ENCODE measurements at places on chromosomes 5 and 9.

GRCh38 chr9:7097785-7098752 lies 340.3 kb downstream of the KDM4C start:
- DNase-seq = no peak

DNA sequence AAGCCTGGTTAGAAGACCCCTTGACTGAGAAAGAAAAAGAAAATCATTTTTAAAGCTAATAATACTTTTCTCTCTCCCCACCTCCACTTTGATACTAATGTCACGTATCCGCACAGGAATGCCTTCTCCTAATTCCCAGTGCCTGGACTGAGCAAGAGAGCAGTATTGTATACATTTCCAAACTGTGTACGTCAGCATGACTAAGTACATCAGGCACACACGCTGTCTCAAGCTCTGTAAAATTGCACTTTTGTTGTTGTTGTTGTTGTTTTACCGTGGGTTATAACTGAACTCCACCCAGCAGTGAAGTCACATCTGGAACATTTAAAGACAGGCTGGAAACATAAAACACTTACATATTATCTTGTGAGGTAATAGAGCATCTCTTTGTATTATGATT lies 407.6 kb downstream of the DNAH5 start:
- DNase-seq = no peak

GRCh38 chr9:22165144-22165543 lies 156.0 kb upstream of the CDKN2B start:
- peak; percentile 68 for DNase-seq

DNA sequence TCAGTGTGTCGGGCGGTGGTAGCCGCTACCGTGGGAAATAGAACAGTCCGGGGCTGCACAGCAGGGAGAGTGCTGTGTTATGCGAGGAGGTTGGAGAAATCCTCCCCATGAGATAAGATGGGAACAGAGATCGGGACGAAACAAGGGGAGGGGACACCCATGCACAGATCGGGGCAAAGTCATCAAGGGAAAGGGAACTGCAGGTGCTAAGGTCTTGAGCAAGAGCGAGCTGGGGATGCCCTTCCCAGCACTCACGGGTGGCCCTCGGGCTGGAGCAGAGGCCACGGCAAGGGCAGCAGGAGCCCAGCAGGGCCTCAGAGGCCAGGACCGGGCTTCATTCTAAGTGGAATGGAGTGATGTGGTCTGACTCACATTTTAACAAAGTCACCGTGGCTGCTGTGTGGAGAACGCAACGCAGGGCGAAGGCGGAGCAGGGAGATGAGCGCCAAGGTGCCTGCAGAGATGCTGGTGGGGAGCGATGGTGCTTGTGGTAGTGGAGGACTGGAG lies 7.7 kb downstream of the IL13 start:
- DNase-seq = no peak

DNA sequence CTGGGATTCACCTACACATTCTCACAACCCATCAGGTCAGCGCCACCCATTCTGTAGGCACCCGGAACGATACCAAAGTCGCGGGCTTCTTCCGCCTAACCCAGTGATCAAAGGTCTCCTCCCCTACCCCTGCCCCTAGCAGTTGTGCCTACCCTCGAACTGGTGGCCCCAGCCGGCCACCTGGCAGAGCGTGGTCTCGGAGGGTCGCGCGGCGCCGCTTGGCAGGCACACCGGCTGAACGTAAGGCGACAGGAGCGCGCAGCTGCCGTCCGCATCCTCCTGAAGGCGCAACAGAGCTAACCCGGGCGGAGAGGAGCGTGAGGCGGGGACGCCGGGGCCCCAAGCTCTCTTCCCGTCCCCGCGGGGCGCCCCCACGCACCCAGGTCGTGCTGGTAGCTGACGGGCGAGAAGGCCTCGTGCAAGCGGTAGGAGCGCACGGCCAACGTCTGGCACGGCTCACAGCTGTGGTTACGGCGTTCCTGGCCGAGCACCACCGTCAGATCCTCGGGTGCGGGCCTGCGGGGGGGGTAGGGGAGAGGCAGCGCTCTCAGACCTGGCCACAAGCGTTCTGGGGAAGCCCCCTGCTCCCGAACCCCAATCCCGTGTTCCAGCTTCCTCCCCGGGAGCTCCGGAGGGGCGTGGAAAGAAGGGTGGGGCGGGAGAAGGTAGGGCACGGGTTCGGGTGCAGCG lies 2.8 kb upstream of the PFN3 start:
- peak; percentile 65 for DNase-seq

- DNase-seq = no peak
Measured at GRCh38 chr9:93051680-93052089, 6.8 kb upstream of the SUSD3 start.

- DNase-seq = no peak
Measured at GRCh38 chr9:36742264-36742663, 169.6 kb downstream of the MELK start.

GRCh38 chr5:60738461-60738860 lies 38.5 kb upstream of the DEPDC1B start:
- DNase-seq = no peak

GRCh38 chr5:156188016-156188415 lies 138.9 kb upstream of the SGCD start:
- no peak for DNase-seq

DNA sequence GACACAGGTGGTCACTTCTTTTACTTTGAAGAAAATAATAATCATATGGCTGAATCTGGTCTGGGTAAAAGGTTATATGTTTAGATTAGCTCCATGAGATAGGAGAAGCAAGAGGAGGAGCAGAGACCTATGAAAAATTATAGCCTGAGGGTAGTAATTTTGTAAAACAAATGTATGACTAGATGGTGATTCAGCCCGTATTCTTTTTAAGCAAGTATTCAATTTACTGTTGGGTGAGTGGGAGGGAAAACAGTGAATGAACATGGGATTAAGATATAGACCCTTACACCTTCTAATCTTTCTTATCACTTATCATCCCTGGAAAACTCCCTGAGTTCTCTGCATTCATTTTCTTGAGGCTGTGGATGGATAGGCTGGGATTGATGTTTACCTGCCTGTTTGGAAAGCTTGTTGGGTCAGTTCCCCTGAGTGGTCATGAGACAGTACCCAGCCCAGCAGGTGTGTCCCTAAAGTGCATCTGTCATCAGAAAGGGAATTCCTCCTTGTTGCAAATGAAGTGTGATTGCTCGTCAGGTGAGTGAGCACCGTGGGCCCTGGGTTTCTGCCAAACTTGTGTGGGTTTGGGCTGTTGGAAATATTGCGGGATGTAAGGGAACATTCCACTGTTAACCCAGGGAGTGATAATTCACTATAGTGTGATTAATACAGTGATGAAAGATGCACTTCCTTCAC lies 101.2 kb upstream of the GDNF start:
- DNase-seq = no peak

DNA sequence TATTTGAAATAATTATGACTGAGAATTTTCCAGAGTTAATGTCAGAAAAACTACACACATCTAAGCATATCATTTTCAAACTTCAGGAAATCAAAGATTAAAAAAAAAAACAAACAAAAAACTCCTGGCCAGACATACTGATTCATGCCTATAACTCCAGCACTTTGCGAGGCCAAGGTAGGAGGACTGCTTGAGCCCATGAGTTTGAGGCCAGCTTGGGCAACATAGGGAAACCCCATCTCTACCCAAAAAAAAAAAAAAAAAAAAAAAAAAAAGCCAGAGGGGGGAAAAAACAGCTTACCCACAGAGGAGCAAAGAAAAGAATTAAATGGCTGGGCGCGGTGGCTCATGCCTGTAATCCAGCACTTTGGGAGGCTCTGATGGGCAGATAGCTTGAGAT lies 22.4 kb downstream of the EFCAB9 start:
- no peak for DNase-seq

- DNase-seq = peak; percentile 8
Measured at GRCh38 chr5:17400724-17401469, 97.1 kb upstream of the TAF11L2 start.

GRCh38 chr9:137428841-137429545 lies 5.8 kb downstream of the NOXA1 start:
- DNase-seq = no peak

DNA sequence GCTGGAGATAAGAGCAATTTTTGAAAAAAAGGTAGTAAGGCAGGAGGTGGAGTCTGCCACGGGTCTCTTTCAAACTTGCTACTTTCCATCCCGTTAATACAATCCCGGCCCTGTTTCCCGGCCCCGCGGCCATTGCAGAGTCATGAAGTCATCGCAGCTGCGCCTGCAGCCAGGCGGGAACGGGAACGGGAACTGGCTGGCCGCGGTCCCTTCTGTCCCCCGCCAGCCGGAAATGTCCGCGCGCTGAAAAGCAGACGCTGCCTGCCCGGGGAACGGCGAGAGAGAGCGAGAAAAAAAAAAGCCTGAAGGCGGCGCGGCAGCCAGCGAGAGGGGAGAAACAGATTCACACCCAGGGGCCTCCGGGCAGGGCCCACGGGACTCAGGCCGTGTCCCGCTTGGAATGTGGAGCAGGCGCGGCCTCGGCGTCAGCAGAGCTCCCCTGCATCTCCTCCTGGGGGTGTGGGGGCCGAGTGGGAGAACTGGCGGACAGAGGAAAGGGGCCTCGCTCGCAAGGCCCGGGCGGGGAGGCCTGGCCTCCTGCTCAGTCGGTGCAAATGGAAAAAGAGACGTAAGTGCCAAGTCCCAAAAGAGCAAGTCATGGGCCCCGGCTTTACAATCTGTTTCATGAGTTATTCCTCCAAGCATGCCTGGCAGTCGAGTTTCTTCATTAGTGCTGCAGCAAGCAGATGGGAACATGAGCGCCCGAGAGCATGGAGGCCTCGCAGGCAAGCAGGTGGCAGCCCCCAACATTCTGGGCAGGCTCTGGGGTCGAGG lies 201.2 kb upstream of the GAS1 start:
- peak; percentile 12 for DNase-seq

DNA sequence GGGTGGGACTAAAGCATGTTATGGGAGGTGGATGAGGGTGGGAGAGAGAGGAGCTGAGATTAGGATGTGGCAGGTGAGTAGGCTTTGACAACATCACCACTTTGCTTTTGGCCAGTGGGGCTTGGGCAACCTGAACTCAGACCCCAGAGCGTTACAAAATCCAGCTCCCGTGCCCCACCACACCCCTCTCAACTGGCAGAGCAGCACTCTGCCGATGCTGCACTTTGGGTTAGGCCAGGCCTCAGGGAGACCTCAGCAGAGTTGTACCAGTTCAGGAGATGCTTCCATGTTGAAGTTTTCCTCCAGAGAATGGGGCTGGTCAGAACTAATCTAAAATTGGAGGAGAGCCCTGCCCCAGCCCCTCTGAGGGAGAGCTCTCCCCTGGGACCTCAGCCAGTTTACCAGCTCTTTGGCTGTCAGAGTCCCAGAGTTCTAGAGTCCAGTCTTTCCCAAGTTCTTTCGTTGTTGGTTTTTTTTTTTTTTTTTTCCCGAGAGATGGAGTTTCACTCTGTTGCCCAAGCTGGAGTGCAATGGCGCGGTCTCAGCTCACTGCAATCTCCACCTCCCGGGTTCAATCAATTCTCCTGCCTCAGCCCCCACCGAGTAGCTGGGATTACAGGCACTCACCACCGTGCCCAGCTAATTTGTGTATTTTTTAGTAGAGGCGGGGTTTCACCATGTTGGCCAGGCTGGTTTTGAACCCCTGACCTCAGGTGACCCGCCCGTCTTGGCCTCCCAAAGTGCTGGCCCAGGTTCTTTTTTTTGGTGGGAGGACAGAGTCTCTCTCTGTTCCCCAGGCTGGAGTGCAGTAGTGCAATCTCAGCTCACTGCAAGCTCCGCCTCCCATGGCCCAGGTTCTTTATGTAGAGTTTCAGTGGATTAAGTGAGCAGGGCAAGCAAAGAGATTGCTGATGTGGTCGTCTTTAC lies 17.8 kb downstream of the NUDT2 start:
- peak; percentile 52 for DNase-seq

Data from NCI-H82 (cell line).